CD4-positive, alpha-beta memory T cell (primary cell): ENCODE measurements at places on chromosomes 6 and 20. TPM values are rescaled to one million over a fixed set of nuclear protein-coding genes. Genes with fewer than 3 reads are reported as not detected.

- no peak overlapping the region for H3K4me3 ChIP-seq
- DNase-seq: no peak
- H3K36me3 ChIP-seq: no peaks in the 10 kb centered on the region
- H3K4me1 ChIP-seq: no peaks in the 10 kb centered on the region
- H3K27ac ChIP-seq: no peak overlapping the region
- H3K27me3 ChIP-seq: no peaks in the 10 kb centered on the region
Observed at GRCh38 chr6:85361643-85362014, 88.3 kb upstream of the NT5E start.

The WFDC12 gene
- total RNA-seq: not detected

DNA sequence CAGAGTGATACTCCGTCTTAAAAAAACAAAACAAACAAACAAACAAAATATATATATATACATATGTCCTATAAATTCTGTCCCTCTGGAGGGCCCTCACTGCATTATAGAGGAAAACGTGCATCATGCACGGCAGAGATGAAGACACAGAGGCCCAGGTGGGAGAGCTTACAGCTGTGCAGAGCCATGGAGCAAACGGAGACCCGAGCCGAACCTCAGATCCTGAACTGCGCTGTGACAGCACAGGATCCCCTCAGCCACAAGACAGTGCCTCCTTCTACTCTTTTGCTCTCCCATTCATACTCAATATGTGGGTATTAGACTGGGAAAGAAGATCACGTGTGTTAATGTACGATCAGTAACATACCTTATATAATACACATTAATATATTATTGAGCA, 81.6 kb downstream of the ZNF217 start:
- H3K27me3 ChIP-seq: no peaks in the 10 kb centered on the region
- no peak overlapping the region for H3K27ac ChIP-seq
- no peaks in the 10 kb centered on the region for H3K4me1 ChIP-seq
- DNase-seq: no peak
- no peak overlapping the region for H3K4me3 ChIP-seq
- no peaks in the 10 kb centered on the region for H3K36me3 ChIP-seq

The RAET1G gene
- not detected for total RNA-seq

DNA sequence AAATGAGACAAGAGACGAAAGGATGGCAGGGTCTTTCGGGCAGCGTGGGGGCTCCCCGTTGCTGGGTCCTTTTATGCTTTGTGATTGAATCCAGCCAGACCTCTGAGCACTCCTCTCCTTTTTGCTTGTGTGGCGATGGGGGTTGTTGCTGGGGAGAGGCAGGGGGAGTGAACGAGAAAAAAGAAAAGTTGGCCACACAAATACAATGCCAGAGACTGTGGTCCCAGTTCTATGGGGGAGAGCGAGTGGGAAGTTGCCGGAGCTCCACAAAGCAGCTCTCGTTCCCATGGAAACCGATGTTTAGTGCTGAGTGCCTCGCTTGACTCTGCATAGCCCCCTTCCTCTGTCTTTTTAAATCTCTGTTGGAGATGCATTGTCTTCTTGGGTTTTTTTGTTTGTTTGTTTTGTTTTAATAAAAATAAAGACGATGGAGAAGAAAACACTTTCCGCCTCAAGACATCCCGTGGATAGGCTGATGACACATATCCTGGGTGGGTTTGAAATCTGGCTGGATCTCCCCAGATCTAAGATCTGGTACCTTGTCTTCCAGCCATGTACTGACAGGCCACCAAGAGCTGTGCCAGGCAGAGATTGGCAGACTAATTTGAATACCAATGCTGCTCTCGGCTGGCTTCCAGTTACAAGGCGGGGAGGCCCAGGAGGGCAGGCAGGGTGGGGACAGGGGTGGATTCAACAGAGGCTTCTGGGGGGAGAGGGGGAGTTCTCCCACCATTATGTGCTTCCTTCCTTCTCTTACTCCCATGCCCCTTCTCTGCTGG, 529.3 kb downstream of the QKI start:
- H3K4me1 ChIP-seq: no peaks in the 10 kb centered on the region
- no peak overlapping the region for H3K27ac ChIP-seq
- no peak overlapping the region for H3K4me3 ChIP-seq
- DNase-seq: no peak
- no peaks in the 10 kb centered on the region for H3K27me3 ChIP-seq

The TRAPPC3L gene
- not detected for total RNA-seq

GRCh38 chr6:84867521-84867920, 103.1 kb upstream of the TBX18 start:
- H3K27ac ChIP-seq: no peak overlapping the region
- H3K4me3 ChIP-seq: no peak overlapping the region
- no peaks in the 10 kb centered on the region for H3K4me1 ChIP-seq
- H3K27me3 ChIP-seq: no peaks in the 10 kb centered on the region

DNA sequence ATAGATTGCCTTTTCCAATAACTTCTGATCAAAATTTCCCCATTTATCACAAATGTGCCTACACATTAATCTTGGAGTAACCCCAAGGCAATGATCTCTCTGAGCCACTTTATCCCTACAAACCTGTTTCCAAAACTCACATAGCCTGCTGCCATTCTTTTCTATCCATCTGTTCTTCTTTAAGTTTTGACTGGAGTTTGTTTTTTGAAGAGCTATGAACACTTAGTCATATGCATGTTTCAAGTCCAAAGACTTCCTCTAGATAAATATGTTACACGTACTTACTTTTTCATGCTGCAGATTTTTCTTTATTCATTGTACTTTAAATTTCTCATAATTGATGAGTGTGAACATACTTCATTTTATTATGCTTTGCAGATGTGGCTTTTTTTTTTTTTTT, 488.9 kb upstream of the CITED2 start:
- no peaks in the 10 kb centered on the region for H3K36me3 ChIP-seq
- no peaks in the 10 kb centered on the region for H3K27me3 ChIP-seq
- no peaks in the 10 kb centered on the region for H3K4me1 ChIP-seq
- DNase-seq: no peak
- H3K4me3 ChIP-seq: no peak overlapping the region
- H3K27ac ChIP-seq: no peak overlapping the region

DNA sequence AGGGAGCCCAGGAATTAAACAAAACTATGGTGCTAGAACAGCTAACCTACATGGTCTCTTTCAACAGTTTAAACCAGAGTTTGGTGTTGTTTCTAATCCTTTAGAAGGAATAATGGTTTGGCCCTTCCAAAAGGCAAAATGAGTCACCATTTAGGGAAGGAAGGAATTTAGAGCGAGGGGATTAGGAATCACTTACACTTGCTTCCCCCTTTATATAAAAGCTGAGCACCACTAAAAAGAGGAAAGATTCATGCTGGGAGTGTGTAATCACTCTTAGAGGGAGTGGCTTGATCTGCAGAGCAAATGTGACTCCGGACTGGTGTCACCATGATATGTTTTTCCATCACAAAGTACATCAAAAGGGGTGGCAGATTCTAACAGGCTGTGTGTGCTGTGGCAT, 63.6 kb downstream of the F13A1 start:
- DNase-seq: no peak
- no peaks in the 10 kb centered on the region for H3K27me3 ChIP-seq
- H3K4me3 ChIP-seq: no peak overlapping the region
- H3K36me3 ChIP-seq: no peaks in the 10 kb centered on the region

GRCh38 chr6:165244524-165245247, 64.7 kb downstream of the C6orf118 start:
- no peak for DNase-seq
- H3K27ac ChIP-seq: no peak overlapping the region
- no peak overlapping the region for H3K4me3 ChIP-seq
- H3K36me3 ChIP-seq: no peaks in the 10 kb centered on the region
- no peaks in the 10 kb centered on the region for H3K27me3 ChIP-seq

The PRICKLE4 gene
- not detected for total RNA-seq
